ENCODE measurements at places on chromosomes 6 and 20.

- DNase-seq = no peak
These were observed 194.0 kb downstream of the MYLK4 start for GRCh38 chr6:2556761-2557160.

GRCh38 chr6:108621117-108621516, 60.4 kb downstream of the FOXO3 start:
- no peak for DNase-seq

GRCh38 chr6:151440930-151441329, 11.0 kb downstream of the RMND1 start:
- DNase-seq = no peak

GRCh38 chr6:148464319-148465010, 121.8 kb downstream of the SASH1 start:
- peak; percentile 91 for DNase-seq

DNA sequence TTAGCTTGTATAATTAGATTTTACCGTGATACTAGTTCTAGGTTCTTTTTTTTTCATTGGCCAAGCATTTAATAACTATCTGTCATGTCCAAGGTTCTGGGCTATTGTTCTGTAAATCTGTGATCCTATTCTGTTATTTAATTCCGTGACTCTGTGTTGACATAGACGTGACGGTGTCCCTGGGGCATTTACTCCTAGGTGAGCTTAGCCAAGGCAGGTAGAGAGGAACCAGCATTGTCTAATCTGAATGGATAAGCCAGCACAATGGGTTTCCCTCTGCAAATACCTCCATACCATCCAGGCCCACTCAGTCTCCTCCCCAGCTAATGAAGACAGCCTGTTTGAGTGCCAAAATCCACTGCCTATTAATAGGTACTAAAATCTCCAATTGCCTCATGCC, 8.9 kb upstream of the CDSN start:
- no peak for DNase-seq

- DNase-seq = no peak
These were observed 10.4 kb upstream of the SUMO4 start for GRCh38 chr6:149389509-149390297.

DNA sequence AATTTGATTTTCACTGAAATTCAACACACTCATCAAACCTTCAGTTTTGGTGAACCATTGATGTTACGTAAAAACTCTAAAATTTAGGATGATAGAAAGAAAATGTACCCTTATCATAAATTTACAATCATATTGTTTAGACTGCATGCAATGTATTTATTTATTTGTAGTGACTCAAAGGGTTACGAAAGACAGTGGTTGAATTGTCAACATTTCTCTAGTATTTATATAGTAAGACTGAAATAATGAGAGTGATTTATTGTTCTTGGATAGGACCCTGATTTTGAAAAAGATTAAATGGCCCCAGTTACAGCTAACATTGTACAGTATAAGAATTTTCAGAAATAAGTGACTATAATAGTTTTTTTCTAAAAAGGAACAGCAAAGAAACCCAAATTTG, 591.5 kb downstream of the RFPL4B start:
- DNase-seq = no peak

DNA sequence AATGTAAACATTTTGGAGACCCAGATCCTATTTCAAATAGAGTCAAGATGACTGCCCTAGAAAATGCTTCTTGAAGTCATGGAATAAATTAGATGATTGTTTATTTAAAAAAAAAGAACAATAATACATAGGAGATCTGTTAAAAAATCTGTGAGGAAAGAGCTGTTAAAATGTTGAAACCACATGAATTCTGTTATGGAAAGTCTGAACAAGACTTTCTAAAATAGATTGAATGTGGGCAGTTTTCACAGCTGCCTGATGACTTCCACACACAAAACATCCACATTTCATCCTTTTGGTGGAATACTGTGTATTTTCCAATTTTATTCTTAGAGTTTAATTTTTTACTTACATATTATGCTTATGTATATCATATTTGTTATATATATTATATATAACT, 186.1 kb downstream of the LAMA2 start:
- DNase-seq = no peak

- DNase-seq = no peak
These were observed 409.9 kb upstream of the MARCKS start for GRCh38 chr6:113447088-113447831.

DNA sequence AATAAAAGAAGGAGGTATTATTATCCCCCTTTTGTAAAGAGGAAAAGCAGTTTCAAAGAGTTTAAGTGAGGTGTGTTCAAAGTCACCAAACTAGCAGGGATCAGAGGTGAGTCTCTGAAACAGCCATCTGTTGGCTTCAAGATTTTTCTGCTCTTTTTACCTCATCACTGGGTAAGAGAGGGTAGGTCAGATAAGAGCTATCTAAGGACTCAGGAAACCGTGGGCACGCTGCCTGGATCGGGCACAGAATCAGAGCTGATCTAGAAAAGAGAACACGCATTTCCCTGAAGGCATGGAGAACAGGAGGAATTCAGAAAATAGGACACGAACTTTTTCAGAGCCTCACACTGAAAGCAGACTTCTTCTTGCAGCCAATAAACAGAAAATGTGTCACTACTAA, 65.8 kb upstream of the LY86 start:
- DNase-seq = no peak

DNA sequence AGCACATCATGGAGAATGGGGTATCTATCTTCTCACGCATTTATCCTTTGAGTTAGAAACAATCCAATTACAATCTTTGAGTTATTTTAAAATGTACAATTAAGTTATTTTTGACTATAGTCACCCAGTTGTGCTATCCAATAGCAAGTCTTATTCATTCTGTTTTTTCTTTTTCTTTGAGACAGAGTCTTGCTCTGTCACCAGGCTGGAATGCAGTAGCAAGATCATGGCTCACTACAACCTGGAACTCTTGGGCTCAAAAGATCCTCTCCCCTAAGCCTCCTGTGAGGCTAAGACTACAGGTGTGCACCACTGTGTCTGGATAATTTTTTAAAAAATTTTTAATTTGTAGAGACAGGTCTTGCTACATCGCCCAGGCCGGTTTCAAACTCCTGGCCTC, 201.5 kb upstream of the ZNF217 start:
- no peak for DNase-seq

DNA sequence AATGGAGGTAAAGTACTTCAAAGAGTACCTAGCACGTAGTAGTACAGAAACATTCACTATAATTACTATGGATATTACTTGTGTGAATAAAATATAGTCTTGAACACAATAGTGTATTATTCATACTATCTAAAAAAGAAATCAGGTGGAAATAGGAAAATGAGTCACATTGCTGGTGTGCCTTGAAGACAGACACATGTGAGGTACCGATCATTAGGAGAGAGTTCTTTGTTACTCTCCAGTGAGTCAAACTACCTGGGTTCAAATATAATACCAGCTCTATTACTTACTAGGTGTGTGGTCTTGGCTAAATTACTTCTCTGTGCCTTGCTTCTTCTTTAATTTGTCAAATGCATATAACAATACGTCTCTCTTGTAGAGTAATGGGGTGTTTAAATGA, 50.8 kb upstream of the BEND6 start:
- no peak for DNase-seq

DNA sequence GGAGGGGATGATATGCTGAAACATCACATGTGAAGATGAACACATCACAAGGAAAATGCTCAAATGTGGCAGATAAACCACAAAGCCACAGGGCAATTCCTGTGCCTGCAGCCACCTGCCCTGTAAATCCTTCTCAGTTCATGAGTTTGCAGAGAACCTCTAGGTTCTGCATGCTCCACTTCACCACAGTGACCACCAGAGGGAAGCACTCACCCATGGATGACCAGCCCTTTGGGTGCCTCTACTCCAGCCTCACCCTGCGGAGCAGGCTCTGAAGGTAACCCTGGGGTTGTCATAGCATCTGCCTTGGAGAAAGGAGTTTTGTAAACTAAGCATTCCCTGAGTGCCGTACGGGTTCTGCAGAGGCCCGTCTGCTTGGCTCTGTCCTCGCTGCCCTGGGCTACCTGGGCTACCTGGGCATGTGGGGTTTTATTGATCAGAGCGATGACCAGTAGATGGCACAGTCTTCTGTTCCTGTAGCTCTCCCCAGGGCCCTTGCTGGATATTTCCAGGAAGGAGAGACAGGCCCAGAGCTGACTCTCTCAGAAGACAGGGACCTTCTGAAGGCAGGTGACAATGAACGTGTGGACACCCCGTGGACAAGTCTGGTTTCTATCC, 31.7 kb upstream of the CST1 start:
- DNase-seq = no peak

GRCh38 chr6:38194589-38194988, 375.1 kb downstream of the ZFAND3 start:
- DNase-seq = no peak

DNA sequence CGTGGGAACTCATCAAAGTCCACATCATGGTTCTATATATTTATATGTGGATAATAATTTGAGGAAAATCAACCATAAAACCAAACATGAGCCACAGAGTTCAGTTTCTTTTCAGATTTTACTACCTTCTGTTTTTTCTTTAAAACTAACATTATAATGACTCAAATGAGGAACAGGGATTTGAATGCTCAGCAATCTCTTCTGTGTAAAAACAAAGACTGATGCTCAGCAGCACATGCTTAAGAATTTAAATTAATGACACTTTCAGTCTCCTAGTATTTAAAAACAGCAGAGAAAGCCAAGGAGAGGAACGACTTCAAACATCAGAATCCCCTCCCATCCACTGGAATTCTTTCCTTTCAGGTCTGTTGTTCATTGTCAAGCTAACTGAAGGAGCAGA, 72.7 kb downstream of the PSMG4 start:
- no peak for DNase-seq

DNA sequence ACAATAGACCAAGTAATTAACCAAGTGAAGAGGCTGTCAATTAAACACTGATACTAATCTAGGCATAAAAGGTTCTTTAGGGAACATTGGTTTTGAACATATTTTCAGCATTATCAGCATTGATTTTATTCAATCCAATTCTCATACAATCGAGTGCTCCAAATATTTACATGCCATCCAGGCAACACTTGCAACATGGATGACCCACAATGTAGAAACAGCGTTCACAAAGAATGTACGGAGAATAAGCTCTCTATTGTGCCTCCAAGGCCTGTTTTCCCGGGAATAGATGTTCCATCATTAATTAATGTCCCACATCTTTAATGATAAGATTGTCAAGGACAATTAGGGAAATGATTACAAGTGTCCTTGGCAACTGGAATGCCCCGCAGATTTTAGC, 117.4 kb downstream of the RFX6 start:
- no peak for DNase-seq

GRCh38 chr6:21321531-21321930, 272.0 kb upstream of the SOX4 start:
- DNase-seq = no peak

DNA sequence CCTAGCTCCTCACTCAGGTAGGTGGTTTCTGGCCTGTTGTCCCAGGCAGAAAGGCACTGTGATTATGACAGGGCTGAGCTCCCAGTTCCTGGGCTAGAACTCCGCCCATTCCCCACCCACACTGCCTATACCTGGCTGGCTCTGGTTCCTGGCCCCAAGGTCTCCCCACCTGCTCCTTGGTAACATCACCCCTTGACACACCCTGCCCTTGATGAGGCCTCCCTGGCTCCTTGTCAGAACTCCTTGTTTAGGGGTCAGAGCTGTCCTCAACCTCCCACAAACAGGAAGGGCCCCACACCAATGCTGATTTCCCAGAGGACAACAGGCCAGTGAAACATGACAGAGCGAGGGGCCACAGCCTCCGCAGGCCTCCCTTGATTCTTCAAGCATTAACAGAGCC, 15.5 kb upstream of the MYMX start:
- no peak for DNase-seq

DNA sequence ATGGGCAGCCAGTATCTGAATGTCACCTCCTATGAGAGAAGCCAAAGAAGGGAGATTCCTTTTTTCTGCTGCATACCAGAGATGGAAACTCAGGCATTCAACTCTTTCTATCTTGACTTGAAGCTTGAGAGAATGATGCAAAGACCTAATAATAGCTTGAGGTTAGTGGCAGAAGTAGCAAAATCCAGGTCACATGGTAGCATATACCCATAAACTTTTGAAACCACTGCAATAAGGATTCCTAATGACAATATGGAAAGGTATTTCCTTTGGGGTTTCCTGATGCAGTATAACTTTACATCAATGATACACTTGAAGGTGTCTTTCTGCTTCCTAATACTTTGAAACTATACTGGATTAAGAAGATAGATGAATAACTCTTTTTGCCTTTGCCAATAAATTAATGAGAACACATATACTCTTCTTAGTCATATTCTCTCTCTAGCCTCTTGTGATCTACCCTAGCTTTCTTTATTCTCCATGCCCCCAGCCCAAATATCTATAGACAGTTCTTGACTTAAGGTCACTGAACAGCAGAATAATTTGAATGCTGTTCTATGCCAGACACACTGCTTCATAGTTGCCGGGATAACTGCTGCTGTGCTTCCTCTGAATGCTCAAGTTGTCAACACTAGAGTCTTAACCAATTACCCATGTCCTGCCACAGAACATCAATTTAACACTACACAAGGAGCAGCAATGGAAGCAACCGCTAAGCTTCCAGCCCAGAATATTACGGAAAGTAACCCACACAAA, 155.5 kb upstream of the SIM1 start:
- no peak for DNase-seq

GRCh38 chr20:59222253-59223181, 58.9 kb downstream of the ZNF831 start:
- DNase-seq = peak; percentile 60

GRCh38 chr6:11812951-11813350, 34.3 kb upstream of the ADTRP start:
- DNase-seq = no peak

DNA sequence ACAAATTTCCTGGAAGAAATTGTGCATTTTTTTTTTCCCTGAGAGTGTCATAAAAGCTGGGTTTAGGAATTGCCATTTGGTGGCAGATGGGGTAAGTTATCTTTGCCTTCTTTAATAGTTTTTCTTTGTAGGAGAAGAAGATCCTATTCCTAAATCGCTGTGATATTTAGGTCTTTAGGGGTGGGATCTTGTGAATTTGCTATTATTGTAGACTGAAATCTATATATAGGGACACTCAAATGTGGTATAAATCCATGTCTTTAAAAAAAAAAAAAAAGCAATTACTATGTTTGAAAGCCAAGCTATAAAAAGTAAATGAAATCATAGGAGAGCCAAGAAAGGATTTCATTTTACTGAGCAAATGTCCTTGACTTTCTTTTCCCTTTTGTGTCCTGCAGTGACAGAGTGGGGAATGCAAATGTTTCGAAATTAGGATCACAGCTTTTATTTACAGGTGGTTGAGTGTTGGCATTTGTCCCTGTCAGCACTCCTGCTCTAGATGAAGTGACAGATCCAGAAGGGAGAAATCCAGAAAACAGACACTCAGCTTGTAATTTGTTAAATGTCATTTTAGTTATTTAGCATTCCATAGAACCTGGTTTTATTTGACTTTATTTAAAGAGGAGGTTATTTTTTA, 29.4 kb downstream of the TIAM2 start:
- no peak for DNase-seq

- DNase-seq = no peak
These were observed 160.5 kb downstream of the THBS2 start for GRCh38 chr6:169093066-169093723.
